NCI-H2107 (cell line): ENCODE measurements at places on chromosomes 5 and 9.
A peak's percentile ranks its signal among the peaks of the same experiment; 100 is the strongest.

- DNase-seq: no peak
Measured at GRCh38 chr5:112795342-112795741, 57.7 kb downstream of the APC start.

GRCh38 chr5:8949908-8950307 lies 596.0 kb downstream of the SEMA5A start:
- DNase-seq: no peak

- DNase-seq: no peak
Measured at GRCh38 chr9:68947015-68947414, 66.9 kb downstream of the PRKACG start.

DNA sequence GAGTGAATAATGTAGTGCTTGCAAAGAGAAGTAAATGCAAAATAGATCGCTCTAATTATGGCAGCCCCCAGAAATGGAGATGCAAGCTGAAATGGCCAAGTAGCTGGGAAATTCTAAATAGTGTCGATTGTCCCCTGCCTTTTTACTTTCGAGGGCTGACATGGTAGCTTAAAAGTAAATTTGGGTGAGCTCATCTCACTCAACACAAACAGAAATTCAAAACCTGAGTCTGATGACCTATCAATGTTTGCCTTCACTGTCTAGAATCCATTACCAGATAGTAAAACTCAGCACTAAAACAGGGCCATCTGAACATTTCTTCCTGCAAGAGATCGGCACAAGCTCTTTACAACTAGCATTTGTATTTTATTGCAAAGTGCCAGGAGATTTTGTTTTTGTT lies 7.0 kb upstream of the LHX2 start:
- DNase-seq: no peak

DNA sequence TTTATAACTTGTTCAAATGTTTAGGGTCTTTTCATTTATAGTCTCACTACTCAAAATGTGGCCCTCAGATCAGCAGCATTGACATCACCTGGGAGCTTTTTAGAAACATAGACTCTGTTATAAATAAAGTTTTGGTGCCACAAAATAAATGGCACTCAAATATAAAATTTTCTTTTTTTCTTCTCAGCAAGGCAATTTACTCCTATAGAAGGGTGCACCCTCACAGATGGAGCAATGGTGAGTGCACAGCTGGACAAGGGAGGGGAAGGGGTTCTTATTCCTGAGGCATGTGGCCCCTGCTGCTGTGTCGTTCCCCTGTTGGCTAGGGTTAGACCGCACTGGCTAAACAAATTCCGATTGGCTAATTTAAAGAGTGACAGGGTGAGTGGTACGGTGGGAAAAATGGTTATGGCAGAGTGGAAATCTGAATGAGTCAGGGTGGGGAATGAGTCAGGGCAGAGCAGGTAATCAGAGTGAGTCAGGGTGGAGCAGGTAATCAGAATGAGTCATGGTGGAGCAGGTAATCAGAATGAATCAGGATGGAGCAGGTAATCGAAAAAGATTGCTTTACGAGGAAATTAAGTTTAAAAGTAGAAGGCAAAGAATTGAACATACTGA lies 31.8 kb upstream of the C7 start:
- no peak for DNase-seq

GRCh38 chr5:172078726-172079345 lies 72.4 kb upstream of the FBXW11 start:
- no peak for DNase-seq

DNA sequence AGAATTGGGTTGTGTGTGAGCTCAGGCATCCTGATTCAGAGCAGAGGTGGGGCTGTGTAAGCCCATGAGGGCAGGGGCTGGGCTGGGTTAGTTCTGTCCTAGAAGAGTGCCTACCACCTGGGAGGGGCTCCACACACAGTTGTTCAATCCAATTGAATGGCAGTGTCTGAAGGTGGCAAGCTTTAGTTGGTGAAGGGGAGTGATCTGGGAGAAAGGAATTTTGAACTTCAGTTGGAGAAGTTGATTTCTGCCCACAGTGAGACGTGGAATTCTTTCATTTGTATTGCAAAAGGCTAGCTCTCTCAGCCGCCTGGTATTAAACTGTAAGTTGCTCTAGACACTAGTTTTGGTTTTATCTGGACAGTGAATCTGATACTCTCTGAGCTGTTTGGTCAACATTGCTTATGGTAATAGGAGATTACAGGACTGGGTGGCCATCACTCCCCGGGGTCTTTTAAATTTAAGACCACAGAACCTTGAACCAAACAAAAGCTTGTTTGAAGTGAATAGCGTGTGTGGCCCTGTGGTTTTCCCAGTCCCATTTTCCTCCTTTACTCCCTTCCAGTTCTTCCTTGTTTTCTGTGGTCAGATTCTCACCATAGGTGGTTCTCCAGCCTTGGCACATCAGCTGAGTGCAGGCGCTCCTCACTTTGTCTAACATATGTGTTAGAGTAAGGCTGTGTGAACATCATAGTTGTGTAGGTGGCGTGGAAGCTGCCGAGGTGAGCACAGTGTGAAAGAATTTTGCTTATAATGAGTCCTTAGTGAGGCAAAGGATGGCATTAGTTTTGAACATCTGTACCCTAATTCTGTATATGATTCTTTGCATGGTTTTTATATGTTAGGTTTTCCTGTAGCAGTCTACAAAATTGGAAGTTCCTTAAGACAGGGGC lies 78.0 kb downstream of the ARHGAP26 start:
- DNase-seq: no peak

DNA sequence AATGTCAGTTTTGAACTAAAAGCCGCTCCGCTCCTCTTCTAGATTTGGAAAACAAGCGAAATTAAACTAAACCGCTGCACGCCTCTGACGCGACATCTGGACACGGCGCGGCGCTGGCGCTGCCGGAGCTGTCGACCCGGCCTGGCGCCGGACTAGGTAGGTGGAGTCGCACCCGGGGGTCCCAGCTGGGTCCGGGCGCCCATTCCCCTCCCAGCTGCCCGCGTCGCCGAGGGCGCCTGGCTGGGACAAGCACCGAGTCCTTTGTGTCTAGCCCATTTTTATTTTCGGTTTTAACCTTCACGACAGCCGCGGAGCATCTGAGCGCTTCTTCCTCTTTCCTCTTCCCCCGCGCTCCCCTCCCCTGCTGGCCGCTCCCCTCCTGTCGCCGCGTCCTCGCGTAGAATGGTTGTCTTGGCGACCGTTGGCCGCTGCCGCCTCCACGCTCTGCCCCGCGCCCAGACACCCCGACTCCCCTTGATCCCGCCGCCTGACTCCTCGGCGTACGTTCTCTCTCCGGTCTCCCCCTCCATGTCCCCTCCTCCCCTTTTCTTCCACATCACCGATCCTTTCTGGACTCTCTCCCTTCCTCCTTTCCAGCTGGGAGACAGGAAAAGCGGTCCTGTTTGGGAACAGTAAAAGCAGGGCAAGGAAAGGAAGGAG lies 545 bp downstream of the CDKN2B-AS1 start:
- DNase-seq: peak; percentile 77

- no peak for DNase-seq
Measured at GRCh38 chr9:126642839-126643238, 29.1 kb downstream of the LMX1B start.

DNA sequence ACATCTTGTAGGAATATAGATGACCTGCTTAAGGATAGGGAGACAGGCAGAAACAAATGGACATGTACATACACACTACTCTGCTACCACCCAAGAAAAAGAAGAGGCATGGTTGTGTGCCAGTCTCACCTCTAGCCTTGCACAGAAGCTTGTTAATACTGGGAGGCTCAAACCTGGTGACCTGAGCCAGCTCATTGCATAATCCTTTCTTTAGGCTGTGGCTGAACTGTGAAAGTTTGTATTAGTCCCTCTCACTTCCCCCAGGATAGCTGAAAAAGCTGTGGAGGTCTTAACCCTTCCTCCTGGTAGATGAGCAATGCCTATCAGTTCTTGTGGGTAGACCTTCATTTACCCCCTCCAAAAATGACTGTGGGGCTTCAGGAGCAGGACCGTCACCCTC lies 28.7 kb downstream of the TPD52L3 start:
- no peak for DNase-seq

GRCh38 chr5:11797132-11797531 lies 107.1 kb downstream of the CTNND2 start:
- DNase-seq: no peak
